CD4-positive, alpha-beta T cell treated with Interferon alpha-2 for 1 hour (primary cell): ENCODE measurements at places on chromosomes 11 and 22.

DNA sequence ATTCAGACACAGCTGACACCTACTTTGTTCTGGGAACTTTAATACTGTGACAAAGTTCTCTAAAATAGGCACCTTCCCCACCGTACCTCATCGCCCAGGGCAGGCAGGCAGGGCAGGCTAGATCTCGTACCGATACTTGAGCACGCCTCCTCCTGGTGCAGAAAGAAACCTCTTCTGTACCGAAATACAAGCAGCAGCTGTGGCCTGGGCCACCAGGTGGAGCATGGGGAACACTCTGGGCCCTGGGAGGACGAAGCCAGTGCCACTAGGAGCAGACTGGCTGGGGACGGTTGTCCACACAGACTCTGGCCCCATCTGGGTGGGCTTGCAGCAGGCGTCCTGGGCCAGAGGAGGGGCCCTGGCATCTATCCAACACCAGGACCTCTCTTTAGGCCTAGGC is 12.8 kb downstream of the PMM1 start:
- DNase-seq, result peak; percentile 37

DNA sequence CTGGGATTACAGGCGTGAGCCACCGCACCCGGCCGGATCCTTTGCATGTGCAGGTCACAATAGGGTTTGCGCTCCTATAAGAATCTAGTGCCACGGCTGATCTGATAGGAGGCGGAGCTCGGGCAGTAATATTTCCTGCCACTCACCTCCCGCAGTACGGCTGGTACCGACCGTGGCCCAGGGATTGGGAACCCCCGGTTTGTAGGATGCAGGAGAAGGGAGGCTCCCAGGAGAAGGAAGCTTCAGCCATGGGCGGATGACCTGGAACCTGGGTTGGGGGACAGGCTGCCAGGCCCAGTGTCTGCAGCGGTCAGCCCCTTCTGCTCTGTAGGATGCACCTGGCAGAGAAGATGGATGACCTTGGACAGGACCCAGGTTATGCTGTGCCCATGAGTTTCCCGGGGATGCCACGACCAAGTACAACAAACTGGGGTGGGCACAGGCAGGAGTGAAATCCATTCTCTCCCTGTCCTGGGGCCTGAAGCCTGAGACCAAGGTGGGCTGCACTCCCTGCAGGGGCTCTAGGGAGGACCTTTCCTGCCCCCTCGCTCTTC is 818.9 kb downstream of the BRD1 start:
- DNase-seq, result no peak

DNA sequence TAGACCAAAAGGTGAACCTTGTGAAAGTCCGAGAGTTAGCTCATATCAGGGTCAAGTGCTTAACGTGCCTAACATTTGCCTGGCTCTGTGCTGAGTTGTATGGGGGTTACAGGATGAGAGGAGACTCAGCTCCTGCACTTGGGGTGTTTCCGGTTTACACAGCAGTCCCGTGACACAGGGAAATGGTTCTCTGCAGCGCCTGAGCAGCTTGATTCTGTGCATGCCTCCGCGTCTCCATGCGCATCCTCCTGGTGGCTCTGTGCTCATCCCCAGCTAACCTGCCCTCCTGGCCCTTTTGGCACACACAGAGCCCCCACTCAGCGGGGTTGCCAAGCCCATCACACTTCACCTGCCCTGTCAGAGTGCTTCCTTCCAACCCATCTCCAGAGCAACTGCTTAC is 238.3 kb upstream of the TBCEL start:
- DNase-seq, result no peak

- DNase-seq, result no peak
These were observed 29.8 kb downstream of the RNF141 start for GRCh38 chr11:10511181-10511621.

- no peak for DNase-seq
These were observed 94.1 kb upstream of the LIN7C start for GRCh38 chr11:27600656-27601055.
